Urinary bladder (tissue), 4 donors: ENCODE measurements at places on chromosomes 7 and 10.
A peak's percentile ranks its signal among the peaks of the same experiment; 100 is the strongest.

DNA sequence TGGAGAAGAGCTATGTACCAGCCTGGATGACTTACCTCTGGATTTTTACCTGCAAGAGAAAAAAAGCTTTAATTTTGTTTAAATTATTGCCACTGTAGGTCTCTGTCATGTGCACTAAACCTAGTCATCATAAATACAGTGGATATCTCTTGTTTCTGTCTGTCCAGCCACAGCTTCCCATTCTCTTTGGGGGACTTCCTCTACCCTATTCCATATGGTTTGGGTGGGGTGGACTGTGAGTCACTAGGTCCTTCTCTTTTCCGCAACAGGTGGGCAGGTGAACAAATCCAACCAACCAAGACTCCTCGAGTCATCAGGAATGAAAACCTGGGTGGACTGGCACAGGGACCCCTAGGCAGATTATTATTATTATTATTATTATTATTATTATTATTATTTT, 87.3 kb upstream of the CYTH3 start:
- DNase-seq = no peak

GRCh38 chr7:19464751-19465150, 244.1 kb downstream of the POLR1F start:
- no peak for DNase-seq

GRCh38 chr7:145957160-145957890, 159.3 kb upstream of the CNTNAP2 start:
- no peak for DNase-seq

GRCh38 chr10:107971411-107971810, 806.9 kb upstream of the SORCS1 start:
- DNase-seq = no peak

- no peak for DNase-seq
These were observed 10.7 kb downstream of the CUTC start for GRCh38 chr10:99742701-99743100.

DNA sequence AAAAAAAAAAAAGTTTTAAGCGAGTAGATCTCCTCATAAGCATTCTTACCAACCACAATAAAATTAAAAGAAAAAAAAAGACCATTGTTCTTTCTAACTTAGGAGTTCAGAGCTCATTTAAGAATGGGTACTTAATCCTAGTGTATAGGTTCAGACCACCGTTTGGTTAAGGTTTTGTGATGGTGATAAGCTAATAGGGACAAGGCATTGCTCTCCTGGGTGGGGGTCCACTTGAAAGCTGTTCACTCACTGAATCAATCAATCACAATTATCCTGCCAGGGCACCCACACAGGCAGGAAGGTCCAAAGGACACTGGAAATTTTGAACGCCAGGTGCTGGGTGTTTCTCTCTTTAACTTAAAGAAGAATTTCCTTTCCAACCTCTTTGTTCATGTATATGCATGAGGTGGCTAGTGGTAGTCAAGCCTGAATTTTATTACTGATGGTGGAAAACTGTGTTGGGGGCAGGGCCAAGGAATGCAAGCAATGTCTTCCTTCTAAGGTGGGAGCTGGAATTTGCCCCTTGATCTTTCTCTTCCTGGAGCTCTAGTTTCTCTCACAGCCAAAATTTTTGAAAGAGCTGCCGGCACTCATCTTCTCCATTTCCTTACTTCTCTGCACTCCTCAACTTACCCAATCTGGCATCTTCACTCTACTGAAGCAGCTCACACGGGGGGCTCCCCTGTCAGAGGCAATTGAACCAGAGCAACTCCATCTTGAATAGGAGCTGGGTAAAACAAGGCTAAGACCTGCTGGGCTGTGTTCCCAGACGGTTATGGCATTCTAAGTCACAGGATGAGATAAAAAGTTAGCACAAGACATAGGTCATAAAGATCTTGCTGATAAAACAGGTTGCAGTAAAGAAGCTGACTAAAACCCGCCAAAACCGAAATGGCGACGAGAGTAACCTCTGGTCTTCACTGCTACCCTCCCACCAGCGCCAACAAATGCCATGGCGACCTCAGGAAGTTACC, 7.5 kb upstream of the FAM131B start:
- no peak for DNase-seq

GRCh38 chr7:157405914-157406810, 69.4 kb downstream of the DNAJB6 start:
- no peak for DNase-seq

- no peak for DNase-seq
These were observed 22.8 kb upstream of the PNLIP start for GRCh38 chr10:116522803-116523381.

GRCh38 chr7:19713676-19714075, 4.8 kb upstream of the POLR1F start:
- DNase-seq = no peak

GRCh38 chr7:136290351-136290750, 313.2 kb upstream of the MTPN start:
- no peak for DNase-seq

- DNase-seq = no peak
These were observed 23.3 kb downstream of the OGDHL start for GRCh38 chr10:49738616-49739360.

- no peak for DNase-seq
These were observed 30.2 kb downstream of the ASNS start for GRCh38 chr7:97842006-97842405.

- no peak for DNase-seq
These were observed 120.9 kb downstream of the C10orf105 start for GRCh38 chr10:71598621-71599055.

DNA sequence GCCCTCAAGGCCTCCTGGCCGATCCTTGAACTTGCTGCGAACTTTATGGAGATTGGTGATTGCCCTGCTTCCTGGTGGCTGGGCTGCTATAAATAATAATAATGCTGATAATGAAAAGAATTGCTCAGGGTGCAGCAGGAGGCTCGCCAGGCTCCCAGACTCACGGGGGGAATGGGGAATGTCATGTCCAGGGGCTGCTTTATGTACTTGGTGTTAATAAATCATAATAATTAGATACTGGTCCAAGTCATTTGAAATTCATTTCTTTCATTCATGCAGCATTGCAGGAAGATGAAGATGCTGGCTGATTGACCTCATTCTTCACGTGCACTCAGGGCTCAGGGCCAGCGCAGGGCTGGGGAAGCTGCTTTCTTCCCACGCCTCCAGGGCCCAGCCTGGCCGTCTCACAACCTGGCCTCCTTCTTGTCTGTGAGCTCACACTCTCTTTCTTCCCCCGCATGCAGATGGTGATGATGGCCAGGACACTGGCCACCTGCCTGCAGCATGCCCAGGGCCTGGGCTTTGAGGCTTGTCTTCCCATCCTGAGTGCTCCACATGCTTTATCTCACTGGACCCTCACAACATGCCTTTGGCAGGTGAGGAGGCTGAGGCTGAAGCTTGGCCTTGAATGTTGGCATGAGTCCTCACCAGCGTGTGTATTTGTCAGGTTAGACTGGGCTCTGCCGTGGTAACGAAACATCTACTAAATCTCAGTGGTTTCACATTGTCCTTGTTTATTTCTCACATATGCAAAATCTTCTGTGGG, 138.4 kb upstream of the TNS3 start:
- DNase-seq = peak; percentile 48
